ENCODE measurements at places on chromosomes 3 and 15.
A peak's percentile ranks its signal among the peaks of the same experiment; 100 is the strongest.

DNA sequence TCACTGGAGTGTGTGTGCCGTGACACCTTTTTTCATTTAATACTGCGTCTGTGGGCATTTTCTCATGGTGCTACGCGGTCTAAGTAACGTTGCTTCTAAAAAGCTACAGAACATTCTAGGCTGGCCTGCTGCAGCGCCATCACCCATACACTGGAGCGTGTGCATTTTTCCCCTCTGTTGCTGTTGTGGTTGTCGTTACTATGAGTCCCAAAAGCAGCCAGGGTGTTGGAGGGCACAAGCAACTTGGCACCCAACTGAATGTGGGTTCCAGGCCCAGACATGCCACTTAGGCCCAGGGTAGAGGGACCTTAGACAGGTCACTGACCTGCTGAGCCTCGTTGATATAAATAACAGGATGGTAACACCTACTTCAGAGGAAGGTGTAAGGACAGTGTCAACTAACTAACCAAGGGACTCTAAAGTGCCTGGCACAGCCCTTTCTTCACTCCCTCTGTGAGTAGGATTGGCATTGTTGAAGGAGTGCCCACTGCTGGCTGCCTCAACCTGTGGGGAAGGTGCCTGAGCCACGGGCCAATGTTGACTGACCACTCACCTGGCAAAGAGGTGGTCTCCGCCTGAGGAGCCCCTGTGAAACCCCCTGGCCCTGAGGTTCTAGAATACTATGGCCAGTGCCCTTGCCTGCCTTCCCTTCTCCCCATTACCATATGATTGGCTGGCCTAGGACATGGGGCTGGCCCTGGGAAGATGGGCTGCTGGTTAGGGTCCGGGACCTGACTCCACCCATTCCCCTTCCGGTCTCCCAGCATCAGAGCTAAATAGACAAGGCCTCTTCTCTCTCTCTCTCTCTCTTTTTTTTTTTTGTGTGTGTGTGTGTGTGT is 3.5 kb downstream of the CSK start:
- no peak for DNase-seq

DNA sequence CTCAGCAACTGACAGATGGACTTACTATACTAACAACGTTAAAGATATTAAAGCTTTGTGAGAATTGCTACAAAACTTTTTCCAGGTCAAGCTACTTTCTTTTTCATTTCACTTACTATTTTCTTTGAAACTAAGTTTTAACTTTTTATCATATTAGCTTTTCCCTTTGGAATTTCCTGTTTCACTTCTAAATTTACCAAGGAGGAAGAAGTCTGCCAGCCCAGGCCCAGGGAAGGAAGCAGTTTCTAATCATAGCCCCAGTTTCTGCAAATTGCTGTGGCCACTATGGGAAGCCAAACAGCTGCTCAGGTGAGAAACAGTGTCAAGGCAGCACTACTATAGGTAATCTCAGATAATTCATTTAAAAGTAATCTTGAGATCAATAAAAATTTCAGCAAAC is 18.4 kb downstream of the CYFIP1 start:
- DNase-seq = no peak

- no peak for DNase-seq
These were observed 334.2 kb upstream of the ALCAM start for GRCh38 chr3:105032541-105032940.

GRCh38 chr3:31065765-31066164 is 171.3 kb upstream of the GADL1 start:
- DNase-seq = no peak

DNA sequence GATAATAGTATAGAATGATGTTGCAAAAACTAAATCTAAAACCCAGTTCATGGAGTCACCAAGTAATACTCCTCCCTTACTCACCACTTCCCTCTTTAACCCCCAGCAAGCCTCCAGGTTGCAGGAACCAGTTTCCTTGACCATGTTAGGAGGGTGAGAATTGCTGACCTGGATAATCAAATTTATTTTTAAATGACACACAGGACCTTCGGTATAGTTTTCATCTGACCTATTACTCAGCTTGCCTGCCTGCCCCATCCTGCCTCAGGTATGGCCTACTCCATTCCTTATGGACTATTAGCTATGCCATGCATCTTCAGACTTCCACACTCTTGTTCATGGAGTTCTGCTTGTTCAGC is 883 bp downstream of the RTP4 start:
- DNase-seq = no peak

DNA sequence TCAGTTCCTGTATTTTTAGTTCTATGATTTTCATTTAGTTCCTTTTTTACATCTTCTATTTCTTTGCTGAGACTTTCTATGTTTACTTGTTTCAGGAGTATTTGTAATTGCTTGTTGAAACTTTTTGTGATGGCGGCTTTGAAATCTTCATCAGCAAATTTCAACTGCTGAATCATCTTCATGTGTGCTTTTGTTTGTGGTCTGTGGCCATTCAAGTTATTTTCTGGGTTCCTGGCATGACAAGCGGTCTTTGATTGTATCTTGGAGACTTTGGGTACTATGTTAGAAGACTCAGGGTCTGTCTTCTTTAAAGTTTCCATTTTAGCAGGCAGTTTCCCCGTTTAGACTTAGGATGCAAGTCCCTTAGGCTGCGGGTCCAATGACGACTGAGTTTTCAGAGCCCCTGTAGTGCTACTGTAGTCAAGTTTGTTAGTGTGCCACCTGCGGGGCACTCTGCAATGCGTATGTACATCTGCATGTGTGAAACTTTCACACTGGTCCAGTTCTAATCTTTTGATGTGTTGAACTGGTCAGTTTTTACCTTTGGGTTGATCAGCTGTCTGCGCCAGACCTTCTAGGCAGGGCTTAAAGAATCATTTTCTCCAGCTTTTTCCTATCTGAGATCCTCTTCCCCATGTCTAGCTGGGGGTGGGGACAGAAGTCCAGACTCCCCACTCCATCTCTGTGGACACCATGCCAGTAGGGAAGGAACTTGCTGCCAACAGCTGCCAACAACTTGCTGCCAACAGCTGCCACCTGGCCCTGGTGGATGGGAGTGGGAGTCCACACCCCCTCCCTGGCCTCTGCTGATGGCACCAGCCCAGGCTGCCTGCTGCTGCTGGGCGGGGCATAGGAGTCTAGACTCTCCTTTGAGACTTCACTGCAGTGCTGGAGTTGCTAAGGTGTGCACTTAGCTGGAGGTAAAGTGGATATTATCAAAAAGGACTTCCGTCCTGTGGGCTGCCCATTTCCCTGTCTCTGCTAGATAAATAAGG is 190.9 kb downstream of the TJP1 start:
- no peak for DNase-seq

DNA sequence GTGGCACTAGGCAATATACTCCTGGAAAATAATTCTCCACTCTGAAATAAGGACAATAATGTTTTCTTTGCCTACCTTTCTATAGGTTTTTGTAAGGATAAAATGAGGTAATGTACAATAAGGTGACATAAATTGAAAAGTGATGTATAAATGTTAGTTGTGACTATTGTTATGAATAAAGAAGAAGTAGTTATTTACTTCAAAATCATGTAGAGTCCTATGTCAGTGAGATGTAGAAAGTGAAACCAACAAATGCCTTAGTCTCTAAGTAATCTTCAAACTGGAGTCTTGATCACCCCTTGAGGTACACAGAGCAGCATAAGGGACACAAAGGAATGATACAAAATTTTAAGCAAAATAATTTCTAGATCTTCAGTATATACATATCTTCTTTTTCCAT is 60.3 kb upstream of the TP63 start:
- DNase-seq = no peak

- no peak for DNase-seq
These were observed 20.0 kb upstream of the BLM start for GRCh38 chr15:90697175-90697574.

- no peak for DNase-seq
These were observed 126.0 kb downstream of the IMPG2 start for GRCh38 chr3:101194392-101194791.

DNA sequence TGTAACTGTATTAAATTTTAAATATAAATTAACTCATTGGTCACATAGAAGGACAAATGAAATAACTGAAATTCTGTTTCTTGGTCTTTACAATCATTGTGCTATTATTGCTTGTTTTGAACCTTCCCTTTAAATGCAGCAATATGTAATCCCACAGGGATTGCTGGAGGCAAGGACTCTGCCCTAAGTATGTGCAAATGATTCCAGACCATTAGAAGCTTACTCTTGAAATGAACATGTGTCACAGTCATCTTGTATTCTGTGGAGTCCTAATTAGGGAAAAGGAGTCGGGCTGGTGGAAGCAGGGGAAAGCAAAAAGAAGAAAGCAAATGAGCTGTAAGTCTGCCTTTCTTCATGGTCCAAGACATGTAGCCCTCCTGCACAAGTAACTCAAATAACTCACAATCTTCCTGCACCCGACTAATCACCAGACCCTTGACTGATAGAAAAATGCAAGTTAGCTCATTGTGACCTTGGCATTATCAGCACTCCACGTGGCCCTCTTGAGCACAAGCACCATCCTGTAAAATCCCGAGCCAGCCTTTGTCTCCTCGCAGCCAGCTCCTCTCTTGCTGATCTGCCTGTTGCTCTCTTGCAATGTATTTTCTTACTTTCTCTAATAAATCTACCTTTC is 2.3 kb upstream of the TMPRSS7 start:
- DNase-seq = no peak

DNA sequence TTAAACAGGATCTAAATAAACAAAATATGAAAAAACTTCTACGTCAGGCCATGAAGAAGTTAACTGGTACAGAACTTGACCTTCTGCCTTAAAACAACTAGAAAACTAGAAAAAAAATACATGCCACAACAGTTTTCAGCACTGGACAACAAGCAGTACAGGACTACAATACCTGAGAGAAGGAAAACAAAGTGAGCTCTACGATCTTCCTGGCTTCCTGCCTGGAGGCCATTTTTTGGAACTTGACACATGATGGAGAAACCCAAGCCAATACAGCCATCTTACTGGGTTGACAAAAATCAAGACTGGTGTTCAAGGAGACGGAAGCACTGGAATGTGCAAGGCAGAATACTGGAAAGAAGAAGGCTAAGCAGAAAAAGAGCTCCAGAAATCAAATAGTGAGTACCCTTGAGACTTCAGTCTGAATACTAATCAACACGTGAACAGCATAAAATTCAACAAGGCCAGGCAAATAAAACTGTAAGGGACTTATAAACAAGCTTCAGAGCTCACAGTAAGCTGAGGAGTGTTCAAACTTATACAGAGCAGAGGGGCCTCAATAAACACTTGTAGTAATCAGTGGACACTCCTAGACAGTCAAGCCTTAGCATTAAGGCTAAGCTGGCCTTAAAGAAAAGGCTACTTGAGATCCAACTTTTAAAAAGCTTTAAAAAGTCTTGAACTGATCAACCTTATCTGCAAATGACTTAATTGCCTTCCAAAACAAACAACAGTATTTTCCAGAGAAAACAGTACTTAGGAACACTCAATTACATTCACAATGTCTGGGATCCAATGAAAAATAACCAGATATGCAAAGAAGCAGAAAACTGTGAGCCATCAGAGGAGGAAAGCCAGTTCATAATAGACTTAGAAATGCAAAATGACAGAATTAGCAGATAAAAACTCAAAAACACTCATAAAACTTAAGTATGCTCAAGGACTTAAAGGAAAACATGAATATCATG is 63.2 kb downstream of the DLG1 start:
- DNase-seq = no peak

- peak; percentile 23 for DNase-seq
These were observed 435 bp downstream of the RAB27A start for GRCh38 chr15:55289011-55289745.

DNA sequence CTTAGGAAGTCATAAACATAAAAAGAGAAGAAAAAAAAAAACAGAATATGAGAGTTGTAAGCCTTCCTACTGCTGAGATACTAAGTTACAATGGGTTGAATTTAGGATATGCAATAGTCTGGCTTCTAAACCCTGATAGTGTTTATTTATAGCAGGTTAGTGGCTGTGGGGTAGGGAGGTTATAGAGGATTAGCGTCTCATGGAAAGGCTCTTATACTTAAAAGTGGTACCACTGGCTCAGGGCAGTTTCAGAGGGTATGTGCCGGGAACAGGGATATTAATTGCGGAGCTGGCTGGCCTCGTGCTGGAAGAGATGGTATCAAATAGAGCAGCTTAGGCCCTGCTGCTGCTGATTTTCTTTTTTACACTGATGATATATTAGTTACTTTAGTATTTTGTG is 60.8 kb downstream of the PFN2 start:
- DNase-seq = no peak

GRCh38 chr3:7518026-7518425 is 657.1 kb downstream of the GRM7 start:
- no peak for DNase-seq

DNA sequence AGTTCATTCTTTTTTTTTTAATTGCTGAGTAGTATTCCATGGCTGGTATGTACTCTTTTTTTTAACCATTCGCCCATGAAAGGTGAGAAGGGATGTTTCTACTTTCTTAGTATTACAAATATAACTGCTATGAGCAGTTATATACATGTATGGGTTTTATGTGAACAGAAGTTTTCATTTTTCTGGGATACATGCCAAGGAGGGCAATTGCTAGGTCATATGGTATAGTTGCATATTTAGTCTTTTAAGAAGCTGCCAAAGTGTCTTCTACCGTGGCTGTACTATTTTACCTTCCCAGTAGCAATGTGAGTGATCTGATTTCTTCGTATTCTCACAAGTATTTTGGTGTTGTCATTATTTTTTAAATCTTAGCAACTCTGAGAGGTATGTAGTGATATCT is 11.2 kb upstream of the KLHL40 start:
- no peak for DNase-seq

GRCh38 chr3:123229145-123229544 is 27.4 kb downstream of the SEC22A start:
- no peak for DNase-seq

- no peak for DNase-seq
These were observed 87.4 kb downstream of the BCHE start for GRCh38 chr3:165749821-165750220.

- DNase-seq = no peak
These were observed 39.0 kb downstream of the IL12A start for GRCh38 chr3:160027541-160028195.

DNA sequence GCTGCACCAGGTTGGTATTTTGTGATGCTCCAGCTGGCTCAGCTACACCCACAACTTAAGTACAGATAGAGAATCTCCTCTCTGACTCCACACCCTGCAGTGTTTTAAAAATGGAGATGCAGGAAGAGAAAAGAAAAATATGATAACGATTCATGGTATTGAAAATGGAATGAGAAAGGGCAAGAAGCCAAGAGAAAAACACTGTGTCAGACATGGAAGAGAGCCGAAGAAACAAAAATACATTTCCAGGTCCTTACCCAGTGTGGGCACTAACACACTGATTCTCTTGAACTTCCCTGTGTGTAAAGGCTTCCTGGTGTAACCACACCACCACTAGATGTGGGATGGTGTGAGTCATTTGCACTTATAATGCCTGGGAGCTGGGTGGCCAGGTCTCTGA is 93.1 kb downstream of the GMPS start:
- no peak for DNase-seq

GRCh38 chr3:56118968-56119367 is 349.3 kb downstream of the ERC2 start:
- DNase-seq = no peak

DNA sequence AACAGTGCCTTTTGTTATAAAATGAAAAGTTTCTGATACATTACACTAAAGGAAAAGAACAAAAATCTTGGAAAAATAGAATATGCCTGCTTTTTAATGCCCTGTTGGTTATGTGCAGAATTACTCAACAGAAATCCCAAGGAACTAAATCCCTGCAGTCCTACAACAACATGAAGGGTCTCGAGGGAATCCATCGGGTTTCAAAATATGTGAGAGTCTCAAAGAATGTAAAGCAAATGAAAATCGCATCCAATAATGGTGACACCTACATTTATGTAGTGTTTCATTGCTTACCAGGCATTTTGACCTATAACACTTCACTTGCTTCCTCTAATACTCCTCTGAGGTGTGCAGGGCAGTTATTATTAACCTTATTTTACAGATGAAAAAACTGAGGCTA is 411.3 kb downstream of the FOXP1 start:
- DNase-seq = no peak

Data from activated T-cell treated with anti-CD3 and anti-CD28 coated beads, Interleukin-2, amount 50 U/mL, for 4 hours (primary cell).